ENCODE measurements at places on chromosomes 4 and X. TPM values are rescaled to one million over a fixed set of nuclear protein-coding genes. Genes with fewer than 3 reads are reported as not detected.

Gene IL1RAPL2
- total RNA-seq = not detected

Gene STOX2
- total RNA-seq = 0.94 TPM

Gene H2AZ1
- total RNA-seq = 505 TPM

Gene UGT2B15
- not detected for total RNA-seq

Gene IQCM
- total RNA-seq = 0.74 TPM

Gene SPANXB1
- total RNA-seq = 280 TPM

Gene ETDA
- total RNA-seq = not detected

Gene NONO
- total RNA-seq = 657 TPM

Gene FHDC1
- total RNA-seq = 0.87 TPM

Gene CXorf38
- 33.0 TPM for total RNA-seq

Gene ETDB
- not detected for total RNA-seq

Gene FAM9A
- not detected for total RNA-seq

Gene H2BW1
- not detected for total RNA-seq

Gene RNF212
- not detected for total RNA-seq

Gene PNMA5
- total RNA-seq = not detected

Gene NPY2R
- total RNA-seq = not detected

Gene C4orf36
- not detected for total RNA-seq

Gene MAGEB2
- total RNA-seq = 0.15 TPM

Gene GPR82
- not detected for total RNA-seq

Gene NXF2
- 2.0 TPM for total RNA-seq

Gene TRIML2
- total RNA-seq = 2.1 TPM

Gene NUDT10
- total RNA-seq = 0.19 TPM

Gene BEND4
- 1.7 TPM for total RNA-seq

Gene ANK2
- total RNA-seq = 13.2 TPM

Gene MAGEA4
- 922 TPM for total RNA-seq

Gene ADRA2C
- 0.16 TPM for total RNA-seq

Gene MAGEA2B
- total RNA-seq = 45.3 TPM

Gene CSN1S1
- not detected for total RNA-seq

Gene VBP1
- 61.8 TPM for total RNA-seq

Gene ARR3
- not detected for total RNA-seq

Data from A375 (cell line).